Effector CD4-positive, alpha-beta T cell (primary cell): ENCODE measurements at places on chromosomes 2 and 18.

DNA sequence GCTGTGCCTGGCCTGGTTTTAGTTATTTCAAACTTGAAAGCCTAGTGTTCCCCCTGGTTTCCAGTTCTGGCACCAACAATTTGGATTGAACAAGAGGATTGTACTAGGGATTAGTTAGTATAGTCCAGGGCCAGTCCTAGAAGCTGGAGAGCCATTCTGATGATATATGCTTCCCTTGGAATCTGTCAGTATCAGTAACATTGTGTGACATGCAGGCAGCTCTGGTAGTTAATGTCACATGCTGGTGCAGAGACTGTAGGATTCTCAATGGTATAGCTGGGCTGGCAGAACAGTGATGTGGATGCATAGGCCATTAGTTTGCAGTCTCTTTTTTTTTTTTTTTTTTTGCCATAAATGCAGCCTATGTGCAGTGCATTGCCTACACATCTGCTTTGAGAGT lies 3.6 kb downstream of the MGAT5 start:
- DNase-seq, result no peak

GRCh38 chr18:54389143-54389505 lies 31.4 kb downstream of the C18orf54 start:
- DNase-seq, result no peak

DNA sequence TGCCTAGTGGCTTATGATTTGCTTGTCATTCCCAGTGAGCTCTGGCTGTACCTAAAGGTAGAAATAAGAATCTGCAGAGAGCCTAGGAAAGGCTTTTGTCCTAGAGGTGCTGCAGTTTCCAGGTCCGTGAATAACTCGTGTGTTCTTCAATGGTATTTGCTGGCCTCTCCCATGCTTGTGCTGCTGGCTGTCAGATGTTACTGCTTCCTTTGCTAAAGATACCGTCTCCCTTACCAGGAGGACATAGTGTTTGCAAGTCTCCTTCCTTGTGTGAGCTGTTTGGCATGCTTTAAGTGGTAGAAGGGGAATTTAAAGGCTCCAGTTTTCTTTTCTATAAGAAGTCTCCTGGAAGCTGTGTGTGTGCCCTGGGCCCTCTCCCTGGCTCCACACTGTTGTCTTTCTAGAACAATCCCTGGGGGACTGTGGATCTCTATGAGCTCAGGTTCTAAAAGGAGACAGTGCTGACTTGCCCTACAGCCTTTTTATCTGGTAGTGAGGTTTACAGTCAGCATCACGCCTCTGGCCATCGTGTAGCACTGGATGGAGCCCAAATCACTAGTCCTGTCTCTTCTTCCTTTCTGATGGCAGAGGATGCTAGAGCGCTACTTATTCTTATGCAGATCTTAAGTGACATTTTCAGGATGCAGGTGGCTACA lies 65.8 kb downstream of the RNF144A start:
- no peak for DNase-seq

DNA sequence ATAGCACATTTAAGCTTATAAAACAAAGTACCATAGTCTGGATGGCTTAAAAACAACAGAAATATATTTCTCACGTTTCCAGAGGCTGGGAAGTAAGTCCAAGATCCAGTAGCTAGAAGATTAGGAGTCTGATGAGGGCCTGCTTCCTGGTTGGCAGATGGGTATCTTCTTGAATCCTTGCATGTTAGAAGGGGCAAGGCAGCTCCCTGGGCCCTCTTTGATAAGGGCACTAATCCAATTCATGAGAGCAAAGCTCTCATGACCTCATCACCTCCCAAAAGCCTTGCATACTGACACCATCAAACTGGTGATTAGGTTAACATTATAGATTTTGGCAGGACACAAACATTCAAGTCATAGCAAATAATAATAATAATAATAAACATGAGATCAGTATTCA lies 146.4 kb downstream of the CCDC102B start:
- no peak for DNase-seq

- DNase-seq, result no peak
Measured at GRCh38 chr2:20352230-20352578, 1.6 kb upstream of the PUM2 start.

DNA sequence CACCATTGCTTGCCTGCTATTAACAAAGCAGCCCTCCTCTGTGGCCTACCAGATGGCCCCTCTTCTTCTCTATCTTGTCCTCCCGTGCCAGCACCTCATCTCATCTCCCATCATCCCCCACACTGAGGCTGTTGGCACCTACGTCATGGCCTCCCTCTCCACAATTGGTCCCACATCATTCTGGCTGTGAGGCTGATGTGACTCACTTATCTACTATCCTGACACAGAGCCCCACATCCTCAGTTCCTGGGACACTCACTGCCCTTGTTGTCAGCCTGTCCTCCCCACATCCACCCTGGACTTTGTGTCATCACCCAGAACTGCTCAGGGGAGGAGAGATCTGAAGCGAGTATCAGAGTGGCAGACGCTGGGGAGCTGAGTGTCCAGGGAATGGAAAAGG lies 102.9 kb downstream of the MRO start:
- no peak for DNase-seq

DNA sequence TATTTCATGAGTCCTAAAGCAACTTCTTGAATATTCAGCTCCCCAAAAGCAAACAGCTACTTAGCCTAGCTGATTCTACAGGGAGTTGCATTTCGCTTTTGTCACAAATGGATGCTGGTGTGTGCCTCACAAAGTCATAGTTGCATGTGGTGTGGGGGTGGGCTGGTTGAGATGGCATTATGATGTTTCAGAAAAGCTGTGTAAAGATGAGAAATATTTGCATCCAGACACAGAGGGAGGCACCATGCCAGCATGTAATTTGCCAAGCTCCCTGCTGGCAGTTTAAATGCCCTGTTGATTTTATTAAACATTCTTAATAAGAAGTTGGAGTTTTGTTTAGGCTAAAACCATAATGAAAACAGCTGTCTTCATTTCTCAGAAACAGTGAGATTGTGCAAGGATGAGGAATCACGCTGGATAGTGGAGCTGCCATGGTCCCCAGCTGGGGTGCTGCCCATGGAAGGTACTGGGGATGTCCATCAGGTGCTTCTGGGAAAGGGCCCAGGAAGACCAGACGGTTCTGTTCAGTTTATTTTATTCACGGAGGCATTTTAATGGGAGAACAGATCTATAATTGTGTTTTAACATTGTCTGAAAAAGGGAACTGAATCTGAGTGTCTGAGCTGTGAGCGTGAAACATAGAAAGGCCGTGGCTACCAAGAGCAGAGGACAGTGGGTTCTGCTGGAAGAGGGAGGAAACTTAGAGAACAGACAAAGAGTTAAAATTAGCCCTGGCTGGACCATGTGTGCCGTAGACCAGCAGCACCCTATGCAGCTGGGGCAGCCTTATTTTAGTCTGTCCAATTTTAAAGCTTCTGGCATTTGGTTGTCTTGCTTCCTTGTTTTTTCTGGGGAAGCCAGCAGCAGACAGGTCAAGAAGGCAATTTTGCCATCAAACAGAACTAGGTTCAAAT lies 177.1 kb downstream of the FAM210A start:
- no peak for DNase-seq

GRCh38 chr18:48638896-48639771 lies 100.3 kb downstream of the CTIF start:
- no peak for DNase-seq

DNA sequence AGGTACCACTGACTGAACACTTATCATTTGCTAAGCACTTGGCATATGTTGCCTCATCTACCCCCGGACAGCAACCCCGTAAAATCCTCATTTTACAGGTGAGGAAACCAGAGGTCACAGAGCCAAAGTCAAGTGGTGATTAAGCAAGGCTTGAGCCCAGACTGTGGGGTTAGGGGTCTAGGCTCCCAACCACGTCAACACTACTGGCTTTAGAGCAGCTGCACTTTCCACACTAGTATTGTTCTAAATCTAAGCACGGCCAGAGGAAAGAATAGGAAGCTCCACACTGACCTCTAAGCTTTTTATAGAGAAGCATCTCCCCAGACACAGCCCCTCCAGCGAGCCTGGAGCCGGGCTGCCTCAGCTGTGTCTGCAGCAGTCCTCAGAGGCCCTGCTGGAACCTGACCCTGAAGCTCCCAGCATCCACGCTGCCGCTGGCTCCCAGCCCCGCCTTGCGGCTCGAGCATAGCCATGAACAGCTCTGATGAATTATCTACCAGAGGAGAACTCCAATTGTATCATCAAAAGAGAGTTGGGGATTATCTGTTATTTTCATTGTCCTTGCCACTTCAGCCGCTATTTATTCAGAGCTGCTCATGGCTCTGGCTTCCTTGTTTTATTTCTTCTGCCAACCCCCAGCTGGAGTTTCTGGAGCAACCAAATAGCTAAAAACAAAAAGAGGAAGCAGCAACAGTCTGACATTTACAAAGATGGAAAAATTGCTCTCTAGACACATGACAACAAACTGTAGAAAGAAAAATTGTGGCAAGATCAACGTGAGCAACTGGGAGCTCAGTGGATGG lies 62.2 kb upstream of the RTN4 start:
- DNase-seq, result no peak
